ENCODE measurements at places on chromosomes 12 and 14.

DNA sequence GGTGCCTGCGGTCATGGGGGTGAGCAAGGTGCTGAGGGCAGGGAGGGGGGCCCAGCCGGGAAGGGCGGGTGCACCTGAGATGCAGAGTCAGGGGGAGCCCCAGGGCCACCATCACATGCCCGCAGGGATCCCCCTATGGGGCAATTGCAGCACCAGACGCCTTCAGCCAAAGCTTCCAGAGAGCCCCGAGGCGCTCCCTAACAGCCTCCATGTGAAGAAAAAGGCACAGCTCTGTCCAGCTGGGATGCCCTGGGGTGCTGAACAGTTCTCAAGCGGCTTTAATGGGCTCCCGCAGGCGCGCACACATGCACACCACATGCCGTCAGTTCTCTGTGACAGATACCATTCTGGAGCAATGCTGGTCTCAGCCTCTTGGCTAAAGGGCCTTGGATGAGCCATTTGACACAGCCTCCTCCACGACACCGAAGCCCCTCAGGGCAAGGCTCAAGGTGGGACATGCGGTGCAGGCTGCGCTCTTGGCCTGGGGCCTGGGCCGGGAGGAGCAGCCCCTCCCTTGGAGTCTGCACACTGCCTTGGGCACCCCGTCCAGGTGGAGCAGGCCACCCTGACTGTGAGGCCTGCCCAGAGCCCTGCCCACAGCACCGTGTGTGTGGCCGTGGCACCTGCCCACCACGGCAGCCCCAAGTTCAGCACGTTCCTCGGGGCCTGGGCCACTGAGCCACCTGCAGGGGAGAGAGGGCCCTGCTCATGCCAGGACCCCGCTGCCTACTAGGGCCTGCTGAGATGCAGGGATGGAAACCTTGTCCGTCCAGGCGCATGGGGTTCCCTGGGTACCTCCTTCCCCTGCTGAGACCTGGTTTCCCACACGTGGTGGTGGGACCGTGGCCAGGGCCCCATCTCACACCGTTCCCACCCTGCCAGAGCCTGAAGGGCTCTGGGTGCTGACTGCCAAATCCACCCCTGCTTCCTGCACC, 7.7 kb downstream of the XRCC3 start:
- no peak for DNase-seq
- H3K4me1 ChIP-seq = no peaks in the 10 kb centered on the region
- no peak overlapping the region for H3K4me3 ChIP-seq
- no peaks in the 10 kb centered on the region for H3K36me3 ChIP-seq
- H3K27ac ChIP-seq = no peak overlapping the region
- H3K27me3 ChIP-seq = no peaks in the 10 kb centered on the region

DNA sequence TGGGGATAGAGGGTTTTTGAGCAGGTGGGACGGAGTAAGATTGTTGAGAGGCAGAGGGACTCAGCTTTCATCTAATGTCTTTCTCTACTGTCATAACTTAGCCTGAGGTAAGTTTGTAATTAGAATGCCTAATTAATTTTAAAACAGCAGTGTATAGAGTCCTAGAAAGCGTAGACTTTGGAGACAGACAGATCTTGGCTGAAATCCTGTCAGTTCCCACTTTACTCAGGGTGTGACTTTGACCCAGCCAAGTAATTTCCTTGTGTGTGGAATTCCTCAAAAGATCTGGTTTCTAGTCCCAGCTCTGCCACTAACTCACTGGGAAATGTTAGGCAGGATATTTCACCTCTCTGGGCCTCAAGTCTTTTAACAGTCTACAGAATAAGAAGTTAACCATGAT, 74.3 kb downstream of the SLC25A21 start:
- DNase-seq = no peak
- H3K36me3 ChIP-seq = no peaks in the 10 kb centered on the region
- no peaks in the 10 kb centered on the region for H3K27me3 ChIP-seq

GRCh38 chr12:22287776-22288621, 46.5 kb downstream of the ST8SIA1 start:
- no peak for DNase-seq
- no peaks in the 10 kb centered on the region for H3K4me1 ChIP-seq
- no peaks in the 10 kb centered on the region for H3K27me3 ChIP-seq
- H3K36me3 ChIP-seq = no peaks in the 10 kb centered on the region

GRCh38 chr14:89359477-89360222, 57.4 kb downstream of the FOXN3 start:
- H3K4me3 ChIP-seq = no peak overlapping the region
- H3K27me3 ChIP-seq = no peaks in the 10 kb centered on the region
- no peak for DNase-seq
- no peaks in the 10 kb centered on the region for H3K4me1 ChIP-seq
- H3K36me3 ChIP-seq = no peaks in the 10 kb centered on the region
- no peak overlapping the region for H3K27ac ChIP-seq

GRCh38 chr12:67508830-67509229, 139.7 kb upstream of the DYRK2 start:
- H3K27ac ChIP-seq = no peak overlapping the region
- no peaks in the 10 kb centered on the region for H3K36me3 ChIP-seq
- H3K4me1 ChIP-seq = no peaks in the 10 kb centered on the region
- no peak for DNase-seq
- H3K4me3 ChIP-seq = no peak overlapping the region

DNA sequence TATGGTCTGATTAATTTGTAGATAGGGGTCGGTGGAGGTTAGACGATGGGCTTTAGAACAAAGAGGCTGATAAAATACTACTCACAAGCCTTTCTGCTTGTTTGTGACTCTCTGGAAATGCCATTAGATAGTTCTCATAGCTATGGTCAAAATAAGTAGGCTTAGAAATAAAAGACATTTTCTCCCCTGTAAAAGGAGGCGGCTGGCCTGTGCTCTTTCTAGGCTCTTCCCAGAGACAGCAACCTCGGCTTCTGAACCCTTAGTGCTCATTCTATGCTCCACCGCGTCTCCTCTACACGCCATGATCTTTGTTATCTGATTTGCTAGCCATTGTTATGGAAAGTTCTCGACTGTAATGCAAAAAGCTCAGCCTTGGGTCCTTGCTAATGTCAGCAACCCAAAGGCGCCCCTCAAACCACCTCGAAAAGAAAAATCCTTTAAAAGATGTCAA, 64.5 kb downstream of the CRADD start:
- DNase-seq = no peak
- peaks cover 46% of the 10 kb centered on the region for H3K4me1 ChIP-seq
- H3K36me3 ChIP-seq = no peaks in the 10 kb centered on the region

GRCh38 chr12:122126713-122127597, 47.1 kb downstream of the IL31 start:
- no peak overlapping the region for H3K4me3 ChIP-seq
- H3K27ac ChIP-seq = no peak overlapping the region
- no peak for DNase-seq

DNA sequence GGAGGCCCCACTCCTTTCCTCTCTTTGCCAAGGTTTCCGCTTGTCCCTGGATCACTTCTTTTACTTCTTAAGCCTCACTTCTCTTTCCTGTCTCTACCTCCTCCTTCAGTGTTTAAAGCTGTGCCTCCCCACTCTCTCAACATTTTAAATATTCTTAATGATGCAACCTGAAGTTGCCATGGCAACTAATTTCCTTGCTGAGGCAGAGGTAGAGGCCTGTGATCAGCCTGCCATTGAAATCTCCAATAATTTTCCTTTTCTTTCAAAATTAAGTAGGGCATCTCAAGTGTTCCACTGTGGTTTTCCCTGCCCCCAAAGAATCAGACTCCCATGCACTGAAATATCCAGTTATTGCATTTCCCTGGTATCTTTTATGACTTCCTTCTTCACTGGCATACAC, 108.6 kb upstream of the VRK1 start:
- no peak overlapping the region for H3K4me3 ChIP-seq
- H3K4me1 ChIP-seq = no peaks in the 10 kb centered on the region
- no peak for DNase-seq

GRCh38 chr12:132190012-132190755, 45.9 kb downstream of the NOC4L start:
- DNase-seq = no peak
- H3K4me3 ChIP-seq = peak overlapping the region; percentile 55
- peaks cover 8% of the 10 kb centered on the region for H3K4me1 ChIP-seq
- H3K36me3 ChIP-seq = no peaks in the 10 kb centered on the region

DNA sequence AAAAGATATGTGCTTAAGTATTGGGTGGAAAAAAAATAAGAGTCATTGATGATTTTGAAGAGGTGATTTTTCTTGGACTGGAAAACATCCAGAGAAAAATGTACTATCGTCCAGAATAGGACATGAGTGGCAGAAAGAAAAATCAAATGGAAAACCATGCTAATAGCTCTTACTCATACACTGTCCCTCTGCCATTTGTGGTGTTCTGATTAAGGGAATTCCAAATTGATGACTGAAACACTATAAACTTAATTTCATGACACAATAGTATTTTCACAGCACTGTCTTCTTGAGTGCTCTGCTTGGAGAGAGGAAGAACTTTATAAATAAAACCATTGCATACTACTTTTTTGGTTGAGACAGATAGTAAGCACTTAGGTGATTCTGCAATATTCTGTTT, 72.4 kb downstream of the USP15 start:
- no peak overlapping the region for H3K4me3 ChIP-seq
- no peaks in the 10 kb centered on the region for H3K36me3 ChIP-seq
- DNase-seq = no peak
- H3K27me3 ChIP-seq = no peaks in the 10 kb centered on the region

- peaks cover 30% of the 10 kb centered on the region for H3K4me1 ChIP-seq
- DNase-seq = peak; percentile 66
- no peaks in the 10 kb centered on the region for H3K36me3 ChIP-seq
- no peak overlapping the region for H3K4me3 ChIP-seq
- H3K27ac ChIP-seq = peak overlapping the region; percentile 20
These were observed 4.7 kb downstream of the GLTP start for GRCh38 chr12:109875572-109876131.

DNA sequence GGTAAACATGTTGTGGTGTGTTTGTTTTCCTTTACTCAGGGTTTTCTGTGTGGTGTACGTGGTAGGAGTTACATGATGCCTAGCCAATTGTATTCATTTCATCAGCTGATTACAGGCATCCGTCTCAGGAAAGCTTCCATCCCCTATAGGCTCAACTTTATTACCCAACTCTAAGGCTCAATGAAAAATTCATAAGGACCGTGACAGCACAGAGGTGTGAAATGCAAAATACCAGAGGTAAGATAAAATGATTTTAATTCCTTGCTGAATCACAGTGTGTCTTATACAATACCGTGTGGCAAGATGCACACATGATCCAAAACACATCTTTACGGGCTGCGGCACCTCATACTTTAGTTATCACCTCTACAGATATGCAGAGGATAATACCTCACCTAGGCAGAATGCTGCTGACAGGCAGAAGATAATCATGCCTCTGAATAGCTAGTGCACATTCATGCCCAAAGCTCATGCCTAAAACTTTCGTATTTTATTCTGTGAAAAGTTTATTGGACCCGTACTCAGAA, 87.2 kb upstream of the DIO2 start:
- no peak overlapping the region for H3K4me3 ChIP-seq
- H3K4me1 ChIP-seq = no peaks in the 10 kb centered on the region
- no peak for DNase-seq
- H3K27me3 ChIP-seq = no peaks in the 10 kb centered on the region
- H3K27ac ChIP-seq = no peak overlapping the region

DNA sequence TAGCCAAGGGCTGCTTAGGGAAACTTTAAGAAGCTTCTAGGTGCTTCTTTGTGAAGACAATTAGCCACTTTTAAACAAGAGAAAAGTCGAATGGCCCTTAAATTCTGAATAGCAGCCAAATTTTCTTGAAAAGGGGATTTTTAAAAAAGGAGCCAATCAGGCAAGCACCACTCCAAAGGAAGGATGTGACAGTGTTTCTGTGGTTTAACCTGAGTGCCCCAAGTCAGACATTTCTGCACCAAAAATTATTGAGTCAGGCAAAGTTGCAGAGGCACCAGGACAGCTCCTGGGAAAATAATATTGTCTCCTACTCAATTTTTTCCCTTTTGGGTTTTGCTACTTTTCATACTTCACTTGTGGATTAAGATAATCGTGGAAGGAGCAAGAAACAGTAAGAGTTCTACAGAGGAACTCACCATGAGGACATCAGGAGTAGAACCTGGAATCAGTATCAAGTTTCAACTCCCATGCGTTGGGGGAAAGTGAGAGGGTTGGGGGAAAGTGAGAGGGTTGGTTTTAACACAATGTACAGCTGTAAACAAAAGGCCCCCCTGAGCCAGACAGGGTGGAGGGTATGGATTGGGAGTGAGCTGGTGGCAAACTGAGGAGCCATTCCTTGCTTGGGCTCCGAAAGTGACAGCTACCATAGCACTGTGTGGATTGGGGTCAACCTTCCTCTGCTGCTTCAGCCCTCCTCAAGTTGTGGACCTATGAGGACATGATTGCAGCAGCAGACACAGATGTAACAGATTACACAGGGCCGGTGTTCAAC, 90.8 kb downstream of the SLC38A1 start:
- no peak for DNase-seq
- no peak overlapping the region for H3K4me3 ChIP-seq
- H3K4me1 ChIP-seq = 0 out of 2 replicates have a peak, but pooled peaks cover 8% of the 10 kb centered on the region
- no peak overlapping the region for H3K27ac ChIP-seq

DNA sequence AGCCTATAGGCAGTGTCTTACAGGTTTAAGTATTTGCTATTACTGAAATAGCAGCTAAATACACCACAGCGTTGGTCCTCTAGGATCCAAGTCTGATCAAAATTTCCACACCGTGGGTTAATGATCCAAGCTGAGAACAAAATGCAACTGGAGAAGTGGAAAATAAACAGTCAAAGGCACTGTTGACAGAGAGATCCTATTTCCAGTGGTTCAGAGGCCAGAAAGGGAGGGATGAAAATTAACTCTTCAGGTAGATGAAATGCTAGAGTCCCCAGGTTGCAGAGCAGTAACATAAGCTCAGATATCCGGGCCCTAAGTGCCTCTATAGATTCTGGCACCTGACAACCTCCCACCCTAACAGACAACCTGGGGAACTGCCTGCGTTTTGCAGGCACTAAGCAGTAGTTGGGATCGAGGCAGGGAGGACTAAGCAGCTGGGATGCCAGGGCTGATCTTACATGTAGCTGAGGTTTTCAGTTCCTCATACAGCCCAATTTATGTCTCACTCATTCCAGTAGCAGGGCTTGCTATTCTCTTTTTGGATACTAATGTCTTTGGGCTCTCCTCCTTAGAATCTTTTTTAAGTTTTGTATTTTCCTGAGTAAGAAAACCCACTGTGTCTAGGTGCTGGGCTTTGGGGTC, 42.7 kb upstream of the CRACR2A start:
- no peak for DNase-seq
- H3K36me3 ChIP-seq = no peaks in the 10 kb centered on the region
- H3K27ac ChIP-seq = no peak overlapping the region
- no peaks in the 10 kb centered on the region for H3K27me3 ChIP-seq

DNA sequence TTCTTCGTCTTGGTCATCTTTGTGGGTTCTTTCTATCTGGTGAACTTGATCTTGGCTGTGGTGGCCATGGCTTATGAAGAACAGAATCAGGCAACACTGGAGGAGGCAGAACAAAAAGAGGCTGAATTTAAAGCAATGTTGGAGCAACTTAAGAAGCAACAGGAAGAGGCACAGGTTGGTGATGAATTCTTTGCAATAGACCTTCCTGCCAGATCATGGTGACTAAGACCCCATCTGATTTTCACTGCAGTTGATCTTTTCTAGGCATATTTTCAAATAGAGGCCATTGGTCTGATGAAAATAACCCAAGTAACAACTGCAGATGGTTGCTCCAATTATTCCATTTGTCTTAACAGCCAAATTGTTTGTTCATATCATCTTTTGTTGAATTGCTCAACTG, 114.4 kb downstream of the SCN8A start:
- no peaks in the 10 kb centered on the region for H3K4me1 ChIP-seq
- DNase-seq = no peak
- no peaks in the 10 kb centered on the region for H3K36me3 ChIP-seq
- no peak overlapping the region for H3K27ac ChIP-seq
